ENCODE measurements at places on chromosomes 7 and 10.
A peak's percentile ranks its signal among the peaks of the same experiment; 100 is the strongest.

DNA sequence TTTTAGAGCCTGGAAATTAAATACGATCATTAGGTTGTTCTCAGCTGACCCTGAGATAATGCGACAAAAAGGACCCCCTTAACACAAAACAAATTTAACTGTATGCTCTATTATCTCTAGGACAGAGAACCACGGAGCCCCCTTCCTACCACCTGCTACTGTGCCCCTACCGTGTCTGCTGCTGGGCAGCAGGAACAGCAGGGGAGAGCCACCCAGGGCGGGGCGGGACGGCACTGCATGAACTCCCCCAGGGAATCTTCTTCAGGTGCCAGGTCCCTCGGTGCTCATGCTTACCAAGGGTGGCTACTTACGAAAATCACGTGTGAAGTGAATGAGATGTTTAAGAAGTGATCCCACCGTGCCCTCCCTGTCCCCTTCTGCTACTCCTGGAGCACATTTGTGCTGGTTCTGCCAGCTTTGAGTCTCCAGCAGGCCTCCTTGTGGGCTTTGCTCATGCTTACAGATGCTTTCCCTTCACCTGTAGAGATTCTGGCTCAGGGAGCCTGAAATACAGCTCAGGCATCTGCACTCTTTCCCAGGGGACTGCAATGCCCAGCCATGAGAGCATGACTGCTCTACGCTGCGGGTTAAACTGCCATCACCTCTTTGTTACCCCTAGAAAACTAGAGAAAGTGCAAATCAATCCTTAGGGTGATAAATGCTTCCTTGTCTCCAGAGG lies 59.9 kb downstream of the MRPL32 start:
- no peak for DNase-seq

GRCh38 chr7:44767134-44767911 lies 18.7 kb downstream of the ZMIZ2 start:
- no peak for DNase-seq

GRCh38 chr10:631266-631665 lies 58.2 kb downstream of the DIP2C start:
- DNase-seq: no peak

DNA sequence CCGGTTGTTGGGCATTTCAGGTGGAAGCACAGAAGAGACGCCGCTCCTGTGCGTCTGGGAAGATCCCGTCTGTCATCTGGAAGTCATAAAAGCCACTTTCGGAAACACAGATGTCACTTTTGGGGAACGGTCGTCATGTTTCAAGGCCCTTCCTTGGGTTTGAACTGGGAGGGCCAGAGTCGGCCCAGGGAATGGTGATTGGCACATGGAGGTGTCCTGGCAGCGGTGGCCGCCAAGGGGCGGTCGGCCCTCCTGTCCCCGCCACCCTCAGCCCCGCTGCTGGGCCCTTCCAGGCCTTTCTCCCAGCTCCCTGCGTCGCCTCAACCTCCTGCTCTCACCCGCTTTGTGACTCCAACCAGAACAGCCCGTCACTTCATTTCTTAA lies 115.2 kb upstream of the SFMBT2 start:
- DNase-seq: no peak

GRCh38 chr10:121157998-121158397 lies 306.8 kb downstream of the WDR11 start:
- no peak for DNase-seq

DNA sequence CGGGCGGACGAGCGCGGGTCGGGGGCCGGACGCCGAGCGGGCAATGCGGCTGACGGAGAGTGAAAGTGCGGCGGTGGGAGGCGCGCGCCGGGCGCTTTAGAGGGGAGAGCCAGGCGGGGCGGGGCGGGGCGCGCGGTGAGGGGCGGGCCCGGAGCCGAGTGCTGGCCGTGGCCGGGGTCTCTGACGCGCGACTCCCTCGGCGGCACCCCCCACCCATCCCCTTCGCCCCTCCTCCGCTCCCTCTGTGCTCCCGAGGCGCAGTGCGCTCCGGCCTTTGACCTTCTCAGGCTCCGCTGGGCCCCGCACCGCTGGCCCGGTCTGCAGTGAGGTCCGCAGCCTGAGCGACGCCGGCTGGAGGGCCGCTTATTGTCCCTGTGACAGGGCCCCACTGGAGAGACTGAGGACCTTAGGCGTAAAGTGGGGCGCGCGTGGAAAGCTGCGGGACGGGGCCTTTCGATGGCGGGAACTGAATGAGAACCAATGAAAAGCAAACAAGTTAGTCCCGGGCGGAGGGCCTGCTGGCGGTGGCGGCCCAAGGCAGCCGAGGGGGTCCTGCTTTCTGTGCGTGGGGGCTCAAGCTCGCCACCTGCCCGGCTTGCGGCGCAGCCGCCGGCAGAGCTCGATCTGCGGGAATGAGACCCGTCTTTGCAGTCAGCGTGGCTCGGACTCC lies at the start of gene CXCL12:
CXCL12 (minus strand) TSS at position 72 of the 670 bp plus-strand sequence. CDS start 92 bp downstream, outside the sequence.
- DNase-seq: no peak

DNA sequence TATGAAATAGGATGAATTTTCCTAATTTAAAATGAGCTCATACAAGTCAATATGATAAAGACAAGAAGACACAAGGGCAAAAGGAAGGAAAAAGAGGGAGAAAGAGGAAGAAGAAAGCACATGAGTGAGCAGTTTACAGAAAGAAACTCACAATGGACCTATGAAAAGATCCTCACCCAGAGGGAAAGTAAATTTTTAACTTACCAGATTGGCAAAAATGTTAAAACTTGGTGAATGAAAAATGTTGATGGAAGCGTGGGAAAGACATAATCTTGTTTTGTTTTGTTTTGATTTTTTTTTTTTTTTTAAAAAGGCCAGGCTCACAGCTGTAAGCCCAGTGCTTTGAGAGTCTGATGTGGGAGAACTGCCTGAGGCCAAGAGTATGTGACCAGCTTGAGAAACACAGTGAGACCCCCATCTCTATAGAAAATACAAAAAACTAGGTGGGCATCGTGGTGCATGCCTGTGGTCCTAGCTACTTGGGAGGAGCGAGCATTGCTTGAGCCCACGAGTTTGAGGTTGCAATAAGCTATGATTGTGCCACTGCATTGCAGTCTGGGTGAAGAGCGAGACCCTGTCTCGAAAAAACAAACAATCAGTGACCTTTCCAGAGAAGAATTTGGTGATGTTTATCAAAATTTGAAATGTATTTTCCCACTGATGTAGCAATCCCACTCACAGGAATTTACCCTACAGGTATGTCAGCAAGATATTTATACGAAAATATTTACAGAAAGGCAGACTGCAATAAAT lies 152.9 kb upstream of the ASAH2 start:
- no peak for DNase-seq

DNA sequence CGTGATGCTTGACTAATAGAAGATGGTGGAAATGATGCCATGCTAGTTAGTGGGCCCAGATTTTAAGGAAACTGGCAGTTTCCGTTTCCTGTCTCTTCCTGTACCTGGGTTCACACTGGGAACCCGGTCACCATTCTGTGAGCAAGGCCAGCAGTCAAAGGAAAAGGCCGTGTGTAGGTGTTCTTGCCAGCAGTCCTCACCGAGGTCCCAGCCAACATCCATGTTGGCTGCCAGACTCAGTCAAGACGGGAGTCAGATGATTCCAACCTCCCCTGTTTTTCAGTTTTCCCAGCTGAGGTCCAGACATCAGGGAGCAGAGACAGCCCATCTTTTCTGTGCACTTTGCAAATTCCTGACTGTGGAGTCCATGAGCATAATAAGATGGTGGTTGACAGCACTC lies 15.2 kb upstream of the PILRB start:
- no peak for DNase-seq

DNA sequence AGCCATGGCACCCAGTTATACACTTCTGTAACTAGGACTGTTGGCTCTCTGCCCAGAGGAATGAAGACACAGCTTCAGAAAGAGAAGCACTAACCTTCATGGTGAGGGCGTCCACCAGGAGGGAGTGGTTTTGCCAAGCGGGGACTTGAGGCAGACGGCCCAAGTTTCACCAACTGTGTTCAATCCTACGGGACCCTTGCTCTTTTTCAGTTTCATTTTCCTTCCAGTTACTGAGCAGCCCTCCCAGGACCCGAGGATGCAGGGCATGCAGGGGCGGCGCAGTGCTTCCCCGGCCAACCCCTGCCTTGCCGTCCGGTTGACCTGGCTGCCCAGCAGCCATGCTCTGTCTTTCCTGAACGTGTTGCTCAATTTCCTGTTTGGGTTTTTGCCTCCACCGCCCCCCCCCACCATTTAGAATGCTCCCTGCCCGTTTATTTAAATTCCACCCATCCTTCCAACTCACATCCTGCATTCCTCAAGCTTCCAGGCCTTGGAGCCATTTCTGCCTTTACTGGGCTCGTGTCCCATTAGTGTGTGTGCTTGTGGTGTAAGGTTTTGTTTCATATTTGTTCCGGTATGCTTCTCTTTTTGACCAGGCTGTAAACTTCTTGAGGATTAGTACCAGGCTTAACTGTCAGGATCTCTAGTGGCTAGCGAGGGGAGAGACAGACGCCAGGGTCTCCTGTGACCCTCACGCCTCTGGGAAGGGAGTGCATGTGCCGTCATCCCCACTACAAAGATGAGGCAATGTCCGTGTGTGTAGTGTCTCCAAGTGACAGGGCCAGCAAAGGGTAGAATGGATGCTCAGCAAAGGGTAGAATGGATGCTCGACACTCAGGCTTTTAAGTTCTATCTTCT lies 31.6 kb downstream of the IL15RA start:
- no peak for DNase-seq

DNA sequence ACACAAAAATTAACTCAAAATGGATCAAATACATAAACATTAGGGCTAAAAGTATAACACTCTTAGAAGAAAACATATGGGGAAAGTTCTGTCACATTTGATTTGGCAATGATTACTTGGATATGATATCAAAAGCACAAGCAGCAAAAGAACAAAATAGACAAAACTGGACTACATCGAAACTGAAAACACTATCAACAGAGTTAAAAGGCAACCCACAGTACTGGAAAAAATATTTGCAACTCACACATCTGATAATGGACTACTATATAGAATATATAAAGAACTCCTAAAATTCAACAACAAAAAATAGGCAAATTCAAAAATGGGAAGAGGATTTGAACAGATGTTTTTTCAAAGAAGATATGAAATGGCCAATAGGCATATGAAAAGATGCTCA lies 51.0 kb downstream of the COA1 start:
- DNase-seq: no peak

GRCh38 chr10:5566614-5567013 lies 41.9 kb downstream of the CALML3 start:
- peak; percentile 28 for DNase-seq

DNA sequence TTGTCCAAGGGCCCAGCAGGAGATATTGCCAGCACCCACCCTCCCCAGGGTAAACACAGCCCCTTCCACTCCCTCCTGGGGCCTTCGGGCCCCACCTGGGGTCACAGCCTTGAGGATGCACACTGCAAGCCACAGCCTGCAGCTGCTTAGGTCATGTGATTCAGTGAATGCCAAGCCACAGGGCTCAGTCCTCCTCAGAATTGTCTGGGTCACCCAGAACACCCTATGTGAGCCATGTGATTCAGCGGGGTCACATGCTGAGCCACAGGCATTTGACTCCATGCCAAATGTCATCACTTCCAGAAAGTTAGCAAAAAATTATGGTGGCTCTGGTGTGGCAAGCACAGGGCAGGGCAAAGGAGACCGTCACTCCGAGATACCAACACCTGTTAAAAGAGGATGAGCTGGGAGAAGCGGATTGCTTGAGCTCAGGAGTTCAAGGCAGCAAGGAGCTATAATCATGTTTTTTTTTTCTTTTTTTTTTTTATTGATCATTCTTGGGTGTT lies 17.2 kb upstream of the PSAP start:
- no peak for DNase-seq

DNA sequence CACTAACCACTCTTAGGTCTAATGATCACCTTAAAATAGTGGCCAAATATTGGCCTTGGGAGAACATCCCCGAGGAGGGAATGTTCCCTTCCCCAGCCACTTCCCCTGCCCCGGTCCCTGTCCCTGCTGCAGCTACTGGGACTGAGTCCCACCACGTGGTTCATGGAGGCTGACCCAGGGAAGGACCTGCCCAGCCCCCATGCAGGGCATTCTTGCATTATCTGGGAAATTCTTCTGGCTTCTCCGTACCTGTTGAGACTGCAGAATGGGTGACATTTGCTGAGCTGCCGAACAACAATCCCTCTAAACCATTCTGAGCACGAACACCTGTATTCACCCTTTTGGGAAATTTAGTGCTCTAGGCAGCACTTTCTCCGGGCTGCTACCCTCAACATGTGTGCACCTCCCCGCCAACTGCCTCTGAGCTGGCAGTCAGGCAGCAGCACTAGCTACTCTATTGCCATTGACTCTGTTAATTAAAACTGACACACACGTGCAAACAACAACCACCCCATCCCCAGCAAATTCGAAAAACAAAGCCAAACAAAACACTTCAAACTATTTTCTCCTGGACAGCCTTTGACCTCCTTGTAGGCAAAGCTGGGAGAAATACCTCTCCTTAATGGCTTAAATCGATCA lies 567.4 kb upstream of the MKI67 start:
- DNase-seq: no peak

GRCh38 chr7:14590206-14590605 lies 312.3 kb downstream of the DGKB start:
- no peak for DNase-seq

DNA sequence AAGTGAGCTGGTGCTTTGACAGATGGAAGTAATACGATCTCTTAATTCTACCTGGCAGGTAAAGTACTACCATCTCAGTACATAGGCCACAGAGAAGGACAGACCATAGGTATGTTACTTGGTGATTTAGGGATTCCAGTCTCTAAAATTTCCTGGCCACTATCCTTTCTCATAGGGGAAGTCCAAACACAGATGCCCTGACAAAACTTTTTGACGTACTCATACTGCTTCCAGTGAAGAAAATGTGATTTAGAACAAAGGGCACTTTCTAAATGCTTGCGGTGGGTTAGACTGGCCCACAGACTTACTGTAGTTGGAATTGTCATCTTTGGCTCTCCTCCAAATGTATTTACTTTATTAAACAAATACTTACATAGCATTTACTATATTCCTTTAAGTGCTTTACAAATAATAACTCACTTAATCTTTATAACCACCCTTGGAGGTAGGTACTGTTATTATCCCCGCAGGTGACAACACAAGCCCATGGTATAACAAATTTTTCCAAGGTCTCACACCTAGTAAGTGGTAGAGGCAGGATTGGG lies 3.0 kb downstream of the PI4K2A start:
- DNase-seq: no peak

DNA sequence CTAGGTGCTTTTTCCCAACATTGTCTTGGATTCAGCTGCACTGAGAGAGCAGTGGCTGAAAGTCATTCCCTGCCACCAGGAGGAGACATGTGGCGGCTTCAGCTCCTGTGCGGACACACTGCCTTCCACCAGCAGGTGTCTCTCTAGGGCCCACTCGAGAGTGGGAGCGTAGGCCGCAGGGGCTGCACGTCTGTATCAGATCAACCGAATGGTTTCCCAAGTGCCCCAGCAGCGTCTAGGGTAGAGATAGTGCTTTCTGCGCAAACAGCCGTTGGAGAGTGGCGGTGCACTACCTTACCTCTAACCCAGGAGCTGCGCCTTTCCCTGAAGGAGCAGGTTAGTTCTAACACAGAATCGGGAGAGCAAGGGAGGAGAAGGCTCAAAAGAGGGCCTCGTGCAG lies 31.7 kb downstream of the PAPOLB start:
- DNase-seq: peak; percentile 35

DNA sequence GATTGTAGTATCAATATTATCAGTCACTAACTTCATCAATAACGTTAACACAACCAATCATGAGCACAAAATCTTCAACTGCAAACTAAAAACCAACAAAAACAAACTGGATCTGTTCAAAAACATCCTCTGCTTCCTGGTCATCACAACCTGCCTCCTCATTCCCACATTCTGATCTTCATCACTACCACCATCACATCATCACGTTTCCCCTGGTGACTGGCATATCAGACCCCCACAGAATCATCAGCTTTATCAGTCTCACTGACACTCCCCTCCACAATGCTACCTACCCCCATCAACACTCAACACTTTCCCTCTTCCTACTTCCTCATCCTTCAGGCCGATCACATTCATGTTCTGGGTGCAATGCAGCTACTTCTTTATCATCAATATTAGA lies 11.4 kb downstream of the XPNPEP1 start:
- DNase-seq: no peak
